A172 (cell line): ENCODE measurements at places on chromosomes 6 and 20.

DNA sequence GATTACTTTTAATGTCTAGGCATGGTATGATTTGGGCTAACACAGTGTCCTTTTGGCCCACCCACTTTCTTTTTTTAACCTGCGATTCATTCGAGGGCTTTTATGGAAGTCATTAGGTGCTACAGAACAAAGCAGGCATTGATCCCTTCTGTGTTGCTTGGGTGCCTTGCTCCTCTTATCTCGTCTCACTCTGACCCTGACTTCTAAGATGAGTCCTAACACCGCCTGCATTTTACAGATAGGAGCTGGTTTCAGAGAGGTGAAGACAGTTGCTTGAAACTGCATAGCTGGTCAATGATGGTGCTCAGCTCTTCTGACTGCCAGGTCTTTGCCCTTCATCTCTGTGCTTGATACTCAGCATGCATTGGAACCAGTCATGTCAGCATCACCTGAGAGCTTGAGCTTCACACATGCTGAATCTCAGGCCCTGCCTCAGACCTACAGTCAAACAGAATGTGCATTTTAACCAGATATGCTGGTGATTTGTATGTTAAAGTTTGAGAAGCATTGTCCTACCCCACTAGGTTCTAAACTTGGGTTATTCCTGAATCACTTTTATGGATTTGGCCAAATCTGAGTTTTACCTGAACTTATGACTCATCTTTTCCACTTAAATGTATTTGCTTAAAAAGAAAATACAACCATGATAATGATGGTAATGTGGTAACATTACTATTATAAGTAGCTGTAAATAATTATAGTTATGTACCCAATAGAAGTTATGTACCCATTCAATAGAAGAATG is 142.3 kb downstream of the PLCB4 start:
- no peak for DNase-seq

- no peak for DNase-seq
These were observed 232.0 kb upstream of the NOX3 start for GRCh38 chr6:155687645-155688044.

GRCh38 chr6:114989279-114989964 is 646.6 kb upstream of the HS3ST5 start:
- DNase-seq, result no peak

GRCh38 chr6:20729086-20729485 is 194.8 kb downstream of the CDKAL1 start:
- DNase-seq, result no peak

GRCh38 chr6:77030929-77031674 is 432.2 kb downstream of the HTR1B start:
- DNase-seq, result peak; percentile 11

DNA sequence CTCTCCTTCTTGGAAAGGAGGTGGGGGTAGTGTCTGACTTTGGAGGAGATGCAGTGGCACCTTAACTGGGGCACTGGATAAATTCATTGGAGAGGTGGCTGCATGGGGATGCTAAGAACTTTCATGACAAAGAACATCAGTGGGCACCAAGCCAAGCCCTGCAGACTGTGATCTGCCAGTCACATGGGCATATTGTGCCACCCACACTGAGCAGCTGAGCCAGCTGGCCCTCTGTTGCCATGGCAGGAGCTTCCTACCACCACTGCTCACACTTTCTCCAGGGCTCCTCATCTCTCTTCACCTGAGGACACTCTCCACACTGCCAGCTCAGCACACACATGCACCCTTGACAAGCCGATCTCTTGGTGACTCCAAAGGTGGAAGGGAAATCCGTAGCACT is 715.6 kb downstream of the QKI start:
- no peak for DNase-seq

- DNase-seq, result peak; percentile 15
These were observed 33.5 kb downstream of the RPP21 start for GRCh38 chr6:30378290-30378937.

DNA sequence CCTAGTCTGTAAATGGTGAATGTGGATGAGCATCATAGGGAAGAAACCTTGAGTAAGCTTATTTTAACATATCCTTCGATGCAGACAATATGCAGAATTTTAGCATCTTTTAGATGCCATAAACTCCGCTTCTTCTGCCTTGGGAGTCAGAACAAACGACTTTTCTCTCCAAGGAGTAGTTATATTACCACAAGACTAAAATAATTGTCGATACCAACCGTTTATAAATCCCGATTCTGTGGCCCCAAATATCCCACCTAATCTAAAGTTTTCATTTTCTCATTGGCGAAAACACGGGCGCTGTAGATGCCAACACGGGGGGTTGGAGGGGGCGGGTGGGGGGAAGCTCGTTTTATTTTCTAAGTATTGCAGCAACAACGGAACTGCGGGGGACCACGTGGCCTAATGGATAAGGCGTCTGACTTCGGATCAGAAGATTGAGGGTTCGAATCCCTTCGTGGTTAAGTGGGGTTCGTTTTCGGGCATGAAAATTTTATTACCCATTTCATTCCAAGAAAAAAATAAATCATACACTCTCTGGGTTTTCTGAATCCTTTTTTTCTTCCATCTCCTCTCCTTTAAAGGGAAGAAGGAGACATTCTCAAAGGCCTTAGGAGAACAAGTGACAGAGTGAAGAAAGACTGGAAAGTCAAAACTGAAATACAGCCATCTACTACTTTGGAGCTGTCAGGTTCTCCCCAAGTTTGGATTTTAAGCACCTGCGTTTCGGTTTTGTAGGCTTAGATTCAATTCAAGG is 65.5 kb upstream of the BTN3A2 start:
- no peak for DNase-seq

- no peak for DNase-seq
These were observed 8.8 kb upstream of the TREML2 start for GRCh38 chr6:41209547-41210320.

GRCh38 chr6:159513914-159514313 is 179.1 kb downstream of the SOD2 start:
- DNase-seq, result no peak

GRCh38 chr20:33233129-33233774 is 2.5 kb upstream of the BPIFA1 start:
- no peak for DNase-seq

DNA sequence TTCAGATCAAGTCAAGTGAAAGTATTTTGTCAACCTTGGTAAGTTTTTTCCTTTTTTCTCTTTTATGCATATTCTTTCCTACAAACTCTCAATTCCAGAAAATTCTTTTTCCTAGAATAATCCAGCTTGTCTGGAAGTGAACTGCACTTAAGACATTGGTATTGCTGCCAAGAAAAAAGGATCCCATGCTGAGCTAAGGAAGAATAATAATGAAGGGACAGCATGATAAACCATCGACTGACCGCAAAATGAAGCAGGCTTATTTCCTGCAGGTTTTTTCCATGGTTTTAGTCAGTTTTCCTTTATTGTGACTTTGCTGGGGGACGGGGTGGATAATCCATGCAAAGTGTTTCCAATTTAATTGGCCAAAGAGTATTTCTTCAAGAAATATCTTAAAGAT is 857.6 kb upstream of the SLC35B3 start:
- peak; percentile 84 for DNase-seq
